ENCODE measurements at places on chromosomes 3 and 15.

DNA sequence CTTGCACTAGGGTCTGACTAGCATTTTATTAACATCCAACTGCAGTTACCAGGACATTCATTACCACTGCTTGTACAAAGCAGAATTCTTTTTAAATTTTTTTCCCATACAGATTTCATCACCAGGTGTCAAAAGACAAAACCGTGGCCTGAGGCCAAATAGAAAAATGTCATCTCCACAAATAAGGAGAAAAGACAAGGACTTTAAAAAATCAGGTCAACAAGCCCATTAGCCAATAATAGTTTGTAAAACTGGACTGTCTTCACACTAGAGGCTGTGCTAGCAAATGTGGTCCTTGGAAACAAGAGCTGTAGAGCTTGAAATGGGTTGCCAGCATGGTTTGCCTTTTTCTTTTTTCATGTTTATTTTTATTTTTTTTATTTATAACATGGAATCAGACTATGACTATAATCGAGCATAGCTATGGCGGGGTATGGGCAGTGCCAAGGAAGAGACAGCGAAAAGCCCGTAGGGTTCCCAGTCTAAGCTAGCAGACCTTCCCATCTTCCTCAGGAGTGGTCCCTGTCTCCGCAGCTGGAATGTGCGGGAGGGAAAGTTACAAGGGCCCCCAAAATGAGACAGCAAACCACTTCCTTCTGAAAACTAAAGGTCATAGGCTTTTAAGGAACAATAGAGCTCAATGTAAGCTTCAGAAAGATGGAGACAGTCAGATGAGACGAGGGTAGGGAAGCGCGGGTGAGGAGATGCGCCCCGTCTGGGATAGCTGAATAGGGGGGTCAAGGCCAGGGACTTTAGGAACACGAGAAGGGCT, 1.5 kb downstream of the PTPN9 start:
- DNase-seq, result no peak

- no peak for DNase-seq
These were observed 39.3 kb downstream of the IL1RAP start for GRCh38 chr3:190552969-190553759.

GRCh38 chr3:174220775-174221554, 638.2 kb upstream of the NAALADL2 start:
- DNase-seq, result no peak

- DNase-seq, result no peak
These were observed 11.0 kb upstream of the CAMKV start for GRCh38 chr3:49880581-49881315.

GRCh38 chr3:191329654-191330529, at the start of gene UTS2B:
TSS of gene UTS2B (minus strand) at chr3:191330526. CDS start at chr3:191282189, 48,337 bp downstream.
- no peak for DNase-seq
